ENCODE measurements at places on chromosomes 1 and 21.

GRCh38 chr1:205300149-205300548 lies 21.4 kb downstream of the NUAK2 start:
- no peak for DNase-seq

DNA sequence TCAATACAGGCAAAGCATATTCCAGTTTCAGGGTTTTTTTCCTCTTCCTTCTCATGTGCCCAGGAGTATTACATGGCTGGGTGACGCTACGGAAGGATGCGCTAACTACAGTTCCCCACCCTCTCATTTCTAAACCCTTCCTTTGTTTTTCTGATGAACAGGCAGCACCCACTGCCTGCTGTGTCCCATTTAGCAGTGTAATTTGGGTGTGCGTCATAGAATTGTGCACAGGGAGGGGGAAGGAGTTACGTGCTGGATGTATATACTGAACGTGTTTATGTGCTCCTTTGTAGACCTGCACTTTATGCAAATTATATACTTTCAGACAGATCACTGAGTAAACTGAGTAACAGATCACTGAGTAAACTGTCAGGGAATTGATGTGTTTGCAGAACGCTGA lies 44.5 kb downstream of the ELAPOR1 start:
- DNase-seq: no peak

- no peak for DNase-seq
These were observed 5.2 kb downstream of the FOXD3 start for GRCh38 chr1:63327417-63328054.

DNA sequence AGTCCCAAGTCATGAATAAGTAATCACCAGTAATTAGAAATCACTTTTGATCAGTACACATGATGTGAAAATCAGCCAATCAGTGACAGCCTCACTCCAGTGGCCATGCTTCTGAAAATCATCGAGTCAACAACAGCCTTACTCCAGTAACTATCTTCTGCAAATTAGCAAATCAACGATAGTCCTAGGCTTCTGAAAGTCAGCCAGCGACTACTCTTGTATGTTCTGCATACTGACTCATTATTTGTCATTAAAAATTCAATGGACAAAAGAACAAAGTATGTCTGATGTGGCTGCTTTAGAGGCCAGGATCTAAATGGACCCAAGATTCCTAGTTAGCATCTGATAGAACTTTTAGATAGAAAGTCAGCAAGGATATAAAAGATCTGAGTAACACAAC lies 102.5 kb downstream of the GPR52 start:
- DNase-seq: no peak

GRCh38 chr1:65398083-65398482 lies 22.4 kb upstream of the LEPR start:
- no peak for DNase-seq

- DNase-seq: no peak
These were observed at the start of gene RUNX1 for GRCh38 chr21:35048706-35049617. TSS of gene RUNX1 (minus strand) at chr21:35049302.

Data from omental fat pad (tissue), 4 donors.